ENCODE measurements at places on chromosomes 3 and 15.
A peak's percentile ranks its signal among the peaks of the same experiment; 100 is the strongest.

DNA sequence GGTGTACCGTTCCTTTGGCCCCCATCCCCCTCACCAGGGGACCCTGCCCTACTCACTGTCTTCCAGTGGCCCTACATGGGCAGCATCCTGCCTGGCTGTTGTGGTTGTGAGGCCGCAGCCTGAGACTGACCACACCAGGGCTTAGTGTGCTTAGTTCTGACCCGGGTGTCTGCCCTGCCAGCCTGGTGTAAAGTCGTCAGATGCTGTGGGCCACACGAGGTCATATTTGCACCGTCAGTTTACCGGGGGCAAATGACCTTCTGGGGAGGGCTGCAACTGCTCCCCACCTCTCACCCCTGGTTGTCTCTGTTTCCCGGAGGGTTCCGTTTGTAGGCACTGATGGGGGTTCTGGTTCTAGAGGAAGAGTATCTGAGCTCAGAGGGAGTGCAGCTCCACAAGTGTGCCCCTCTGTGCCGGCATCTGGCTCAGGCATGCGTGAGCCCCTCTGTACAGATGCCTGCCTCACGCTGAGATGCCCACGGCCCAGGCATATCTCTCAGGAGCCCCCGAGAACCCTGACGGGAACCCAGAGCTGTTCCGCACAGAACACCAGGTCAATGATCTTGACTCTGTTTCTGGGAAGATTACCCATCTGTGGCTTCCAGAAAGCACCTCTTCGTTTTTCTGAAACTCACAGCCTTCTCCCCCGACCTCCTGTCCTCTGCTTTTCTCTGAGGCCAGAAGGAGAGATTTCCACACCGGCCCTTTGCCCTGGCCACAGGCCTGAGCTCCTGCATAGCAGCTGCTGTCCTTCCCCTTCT lies 19.2 kb downstream of the KLF13 start:
- DNase-seq = peak; percentile 73

- DNase-seq = no peak
Measured at GRCh38 chr3:144060881-144061280, 89.3 kb downstream of the DIPK2A start.

DNA sequence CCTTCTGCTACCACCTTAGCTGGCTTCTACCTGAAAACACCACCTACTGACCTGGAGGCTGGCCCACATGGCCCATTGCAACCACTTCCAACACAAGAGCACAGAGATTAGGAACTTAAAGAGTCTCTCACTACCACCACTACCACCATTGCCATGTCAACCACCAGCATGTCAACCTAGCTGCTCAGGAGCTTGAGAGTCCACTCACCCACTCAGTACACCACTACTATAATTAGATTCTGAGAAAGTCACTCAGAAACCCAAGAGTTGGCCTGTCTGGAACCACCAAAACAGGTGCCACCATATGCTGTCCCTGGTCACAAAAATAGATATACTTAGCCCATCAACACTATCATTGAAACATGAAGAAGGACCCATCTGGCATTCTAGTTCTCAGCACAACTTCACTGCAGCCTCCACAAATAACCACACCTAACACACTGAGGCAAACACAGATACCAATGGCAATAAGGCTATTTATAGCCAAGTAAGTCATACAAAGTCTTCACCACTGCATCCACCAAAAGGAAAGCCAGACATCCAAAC lies 806.7 kb upstream of the EPHA6 start:
- no peak for DNase-seq

DNA sequence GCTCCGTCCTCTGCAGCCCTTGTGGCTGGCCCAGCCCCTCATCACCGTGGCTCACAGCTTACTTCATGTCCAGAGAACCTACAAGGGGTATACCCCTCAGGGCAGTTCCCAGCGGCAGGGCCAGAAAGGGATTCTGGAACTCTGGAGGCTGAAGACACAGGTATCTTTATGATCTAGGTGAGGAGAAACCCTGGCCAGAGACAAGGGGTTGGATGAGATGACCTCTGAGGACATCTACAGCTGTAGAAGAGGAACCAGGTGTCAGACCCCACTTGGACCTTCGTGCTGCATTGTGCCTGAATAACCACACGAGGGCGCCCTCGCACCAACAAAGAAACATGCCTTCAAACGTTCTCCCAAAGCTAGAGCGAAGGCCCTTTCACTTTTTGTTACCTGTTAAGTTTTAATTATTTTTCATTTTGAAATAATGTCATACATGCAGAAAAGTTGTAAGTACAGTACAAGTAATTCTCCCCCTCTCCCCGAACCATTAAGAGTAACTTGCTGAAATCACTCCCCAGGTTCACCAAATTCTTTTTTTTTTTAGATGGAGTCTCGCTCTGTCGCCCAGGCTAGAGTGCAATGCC lies 118.7 kb upstream of the SMAD3 start:
- peak; percentile 75 for DNase-seq

GRCh38 chr3:112391648-112392047 lies 58.7 kb downstream of the CD200 start:
- DNase-seq = no peak

GRCh38 chr15:53038655-53038941 lies 248.5 kb upstream of the ONECUT1 start:
- DNase-seq = no peak

DNA sequence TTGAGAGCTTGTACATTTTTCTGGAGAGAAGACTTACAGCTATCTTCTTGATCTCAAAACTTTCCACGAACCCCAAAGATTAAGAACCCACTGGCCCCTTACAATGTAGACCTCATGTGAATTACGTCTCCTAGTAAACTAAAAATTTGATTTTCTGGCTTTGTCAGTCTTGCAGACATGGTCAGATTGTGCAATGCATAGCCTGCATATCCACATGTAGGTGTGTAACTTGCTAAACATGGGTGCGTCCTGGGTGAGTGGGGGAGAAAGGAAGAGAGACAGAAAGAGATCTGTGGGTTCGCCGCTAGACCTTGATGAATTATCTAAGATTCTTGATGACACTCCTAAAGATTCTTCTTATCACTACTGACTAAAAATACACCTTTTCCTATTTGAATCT lies 561.2 kb upstream of the MDFIC2 start:
- DNase-seq = no peak

- no peak for DNase-seq
Measured at GRCh38 chr15:55741833-55742497, 987 bp downstream of the PRTG start.

DNA sequence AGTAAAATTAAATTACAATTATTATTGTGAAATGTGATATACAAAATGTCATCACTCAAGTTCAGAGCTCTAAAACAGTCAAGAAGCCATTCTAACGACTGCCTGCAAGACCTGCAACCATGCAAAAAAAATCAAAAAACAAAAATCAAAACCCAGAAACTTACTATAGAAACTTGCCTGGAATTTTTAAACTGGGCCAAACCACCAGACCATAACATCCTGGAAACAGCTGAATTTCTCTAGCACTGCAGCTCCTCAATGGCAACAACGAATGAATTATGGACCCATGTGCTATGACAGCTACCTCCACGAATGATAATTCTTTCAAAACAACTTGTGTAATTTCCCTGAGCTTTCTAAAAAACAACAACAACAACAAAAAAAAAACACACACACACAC lies 130.0 kb upstream of the KCNMB2 start:
- no peak for DNase-seq

DNA sequence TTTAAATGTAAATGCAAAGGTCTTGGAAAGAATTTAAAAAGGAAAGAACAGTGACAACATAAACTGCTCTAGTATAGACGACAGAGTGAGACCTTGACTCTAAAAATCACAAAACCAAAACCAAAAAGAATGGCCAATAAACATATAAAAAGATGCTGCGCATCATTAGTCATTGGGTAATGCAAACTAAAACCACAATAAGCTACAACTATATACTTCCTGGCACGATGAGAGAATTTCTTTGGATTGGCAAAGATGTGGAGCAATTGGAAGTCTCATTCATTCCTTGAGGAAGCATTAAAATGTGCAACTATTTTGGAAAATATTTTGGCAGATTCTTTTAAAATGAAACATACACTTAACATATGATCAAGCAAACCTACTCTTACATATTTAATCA lies 98.7 kb upstream of the ZPLD1 start:
- DNase-seq = no peak

- DNase-seq = no peak
Measured at GRCh38 chr3:77147836-77148578, 108.1 kb downstream of the ROBO2 start.

- DNase-seq = no peak
Measured at GRCh38 chr15:39781147-39781966, 1.3 kb downstream of the FSIP1 start.

DNA sequence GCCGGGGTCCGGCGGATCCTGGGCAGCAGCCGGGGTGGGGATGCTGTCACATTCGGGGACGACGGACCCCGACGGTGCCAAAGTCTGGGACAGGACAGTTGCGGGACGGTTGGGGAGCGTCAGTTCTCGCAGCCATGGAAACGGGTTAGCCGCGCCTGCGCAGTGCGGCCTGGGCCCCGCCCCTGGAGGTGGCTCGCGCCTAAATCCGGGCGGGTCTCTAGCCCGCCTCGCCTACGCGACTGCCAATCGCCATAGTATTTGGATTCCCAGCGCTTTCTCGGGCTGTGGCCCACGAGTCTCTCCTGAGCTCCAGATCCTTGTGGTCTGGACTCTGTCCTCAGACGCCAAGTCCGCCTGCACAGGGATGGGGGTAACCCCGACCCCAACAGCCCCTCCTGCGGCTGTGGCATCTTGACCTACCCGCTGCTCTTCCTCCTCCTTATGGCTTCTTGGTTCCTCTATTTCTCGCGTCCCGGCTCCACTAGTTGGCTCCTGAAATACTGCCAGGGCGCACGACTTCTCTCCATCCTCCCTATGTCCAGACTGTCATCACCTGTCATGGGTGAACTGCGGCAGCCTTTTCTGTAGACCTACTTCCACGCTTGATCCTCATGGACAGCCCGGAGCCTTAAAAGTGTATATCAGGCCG lies at the start of gene ZMYND10:
TSS of gene ZMYND10 (minus strand) at position 147 of the 649 bp plus-strand sequence. CDS start 153 bp downstream, outside the sequence.
- DNase-seq = peak; percentile 71

GRCh38 chr3:61236556-61236955 lies 14.7 kb downstream of the FHIT start:
- DNase-seq = no peak

DNA sequence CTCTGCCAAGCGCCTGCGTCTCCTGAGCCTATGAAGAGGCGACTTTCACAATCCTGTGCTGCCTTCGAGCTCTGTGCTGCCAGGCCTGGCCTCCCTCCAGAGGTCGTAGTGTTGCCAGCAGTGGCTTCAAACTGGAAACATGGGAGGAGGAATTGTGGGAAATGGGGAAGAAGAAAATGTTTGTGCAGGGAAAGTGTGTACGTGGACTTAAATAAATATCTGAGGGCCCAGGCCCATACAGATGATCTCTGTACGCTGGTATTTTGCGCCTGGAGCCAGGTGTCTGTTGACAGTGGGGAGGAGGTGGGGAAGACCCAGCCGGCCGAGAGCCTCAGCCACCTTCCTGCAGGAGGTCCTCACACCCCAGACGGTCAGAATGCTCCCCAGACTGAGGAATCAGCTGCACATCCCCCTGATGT lies 44.6 kb downstream of the ZBTB38 start:
- DNase-seq = peak; percentile 96

DNA sequence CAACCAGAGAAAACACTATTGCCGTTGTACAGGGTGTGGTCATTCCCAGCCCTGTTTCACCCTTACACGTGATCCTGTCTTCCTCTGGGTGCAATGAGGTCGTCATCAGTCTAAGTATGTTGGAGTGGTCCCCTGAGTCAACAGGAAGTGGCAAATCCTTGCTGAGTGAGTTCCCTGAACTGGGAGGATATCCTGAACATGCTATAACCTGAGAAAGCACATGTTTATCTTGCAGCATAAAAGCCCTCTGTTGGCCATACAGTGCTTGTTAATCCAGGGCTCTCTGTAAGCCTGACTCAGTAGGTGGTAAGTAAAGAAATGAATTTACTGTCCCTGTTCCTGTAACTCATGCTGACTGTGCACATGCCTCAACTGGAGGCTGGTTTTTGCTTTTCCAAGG lies 477.8 kb upstream of the RGMA start:
- no peak for DNase-seq

DNA sequence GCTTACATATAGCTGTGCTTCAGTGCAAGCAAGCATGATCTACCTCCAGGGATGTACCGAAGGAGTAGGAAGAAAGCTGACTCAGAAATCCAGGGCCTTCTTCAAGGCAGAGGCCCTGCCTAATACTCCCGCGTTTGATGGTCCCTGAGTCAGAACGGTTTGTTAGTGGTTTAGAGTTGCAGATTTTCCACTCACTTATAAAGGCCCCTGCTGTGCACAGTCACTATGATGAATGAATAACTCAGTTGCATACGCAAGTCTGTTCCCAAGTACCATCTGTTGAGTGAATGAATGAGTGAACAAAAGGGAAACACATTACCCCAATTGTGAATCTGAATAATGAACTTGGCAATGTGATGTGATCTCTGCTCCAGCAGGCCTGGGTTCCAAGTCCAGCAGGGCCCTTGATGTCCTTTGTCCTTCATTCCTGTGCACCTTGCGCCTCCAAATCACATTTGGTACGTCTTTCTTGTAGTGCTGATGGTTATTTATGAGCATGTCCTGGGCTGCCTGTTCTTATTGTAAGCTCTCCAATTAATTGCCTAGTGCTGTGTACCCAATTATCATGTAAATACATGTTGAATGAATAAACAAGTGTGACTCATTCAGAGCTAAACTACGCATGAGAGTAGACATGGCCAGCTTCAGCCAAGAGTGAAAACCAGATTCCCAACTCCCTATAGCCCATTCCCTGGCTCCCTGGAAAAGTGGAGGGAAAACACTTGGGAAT lies 85.3 kb upstream of the LIMD1 start:
- no peak for DNase-seq

DNA sequence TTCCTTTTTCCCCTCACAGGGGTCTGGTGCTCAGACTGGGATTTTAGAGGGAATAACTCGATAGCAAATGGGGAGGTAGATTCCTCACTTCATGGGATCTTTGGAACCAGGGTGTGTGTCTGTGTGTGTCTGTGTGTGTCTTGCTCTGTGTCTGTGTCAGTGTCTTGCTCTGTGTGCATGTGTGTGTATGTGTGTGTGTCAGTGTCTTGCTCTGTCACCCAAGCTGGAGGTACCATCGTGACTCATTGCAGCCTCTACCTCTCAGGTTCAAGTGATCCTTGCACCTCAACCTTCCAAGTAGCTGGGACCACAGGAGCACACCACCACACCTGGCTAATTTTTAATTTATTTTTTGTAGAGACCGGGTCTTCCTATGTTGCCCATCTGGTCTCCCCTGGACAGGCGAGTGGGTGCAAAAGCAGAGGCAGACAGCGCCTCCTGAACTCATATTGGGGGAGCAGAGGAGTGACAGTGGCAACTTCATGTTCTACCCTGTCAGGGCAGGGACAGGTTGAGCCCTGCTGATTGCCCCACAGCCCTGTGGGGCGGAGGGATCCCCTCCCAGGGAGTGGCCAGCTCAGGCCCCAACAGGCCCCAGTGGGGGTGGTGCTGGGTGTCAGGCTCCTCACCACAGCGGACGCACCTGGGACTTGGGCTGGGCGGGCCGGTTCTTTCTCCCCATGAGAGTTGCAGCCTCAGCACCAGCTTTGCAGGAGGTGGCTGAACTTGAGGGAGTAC lies 10.4 kb upstream of the SEMA4B start:
- DNase-seq = no peak

- DNase-seq = no peak
Measured at GRCh38 chr3:195165790-195166189, 105.2 kb downstream of the XXYLT1 start.
